Dorsolateral prefrontal cortex (tissue), 122 donors: ENCODE measurements at places on chromosomes 1 and 21. TPM values are rescaled to one million over a fixed set of nuclear protein-coding genes. Genes with fewer than 3 reads are reported as not detected.

- DNase-seq = no peak
These were observed 532.2 kb downstream of the MATN1 start for GRCh38 chr1:30191154-30191702.

GRCh38 chr21:27693376-27693775, 726.5 kb upstream of the ADAMTS5 start:
- no peak for DNase-seq

GRCh38 chr1:26363549-26364448, 8.8 kb downstream of the ZNF683 start:
- peak; percentile 58 for DNase-seq

DNA sequence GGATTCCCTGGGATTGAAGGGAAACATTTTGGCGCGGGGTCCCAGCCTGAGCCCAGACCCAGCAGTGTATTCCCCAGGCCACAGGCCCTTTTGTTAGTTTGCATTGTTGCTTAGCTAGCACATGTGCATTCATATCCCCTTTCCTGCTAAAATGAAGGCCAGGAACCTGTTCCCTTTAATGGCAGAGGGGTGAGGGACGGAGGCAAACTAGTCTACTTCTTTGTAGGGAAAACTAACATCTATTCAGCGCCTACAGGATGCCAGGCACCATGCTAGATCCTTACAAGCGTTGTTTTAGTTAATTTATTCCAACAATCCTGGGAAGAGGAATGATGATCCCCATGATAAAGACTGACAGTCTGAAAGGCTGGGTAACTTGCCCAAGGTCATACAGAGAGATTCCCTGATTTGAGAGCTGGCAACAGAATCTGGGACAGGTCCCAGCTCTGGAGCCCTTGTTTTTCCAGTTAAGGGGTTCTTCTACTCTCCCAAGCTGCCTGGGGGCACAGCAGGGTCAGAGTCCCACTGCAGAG, 595 bp upstream of the E2F2 start:
- DNase-seq = no peak

GRCh38 chr1:37006132-37006868, 28.0 kb downstream of the GRIK3 start:
- DNase-seq = no peak

GRCh38 chr1:2425892-2426291, 13.5 kb upstream of the PEX10 start:
- no peak for DNase-seq

GRCh38 chr21:41350436-41351155, 11.2 kb upstream of the MX2 start:
- DNase-seq = no peak

DNA sequence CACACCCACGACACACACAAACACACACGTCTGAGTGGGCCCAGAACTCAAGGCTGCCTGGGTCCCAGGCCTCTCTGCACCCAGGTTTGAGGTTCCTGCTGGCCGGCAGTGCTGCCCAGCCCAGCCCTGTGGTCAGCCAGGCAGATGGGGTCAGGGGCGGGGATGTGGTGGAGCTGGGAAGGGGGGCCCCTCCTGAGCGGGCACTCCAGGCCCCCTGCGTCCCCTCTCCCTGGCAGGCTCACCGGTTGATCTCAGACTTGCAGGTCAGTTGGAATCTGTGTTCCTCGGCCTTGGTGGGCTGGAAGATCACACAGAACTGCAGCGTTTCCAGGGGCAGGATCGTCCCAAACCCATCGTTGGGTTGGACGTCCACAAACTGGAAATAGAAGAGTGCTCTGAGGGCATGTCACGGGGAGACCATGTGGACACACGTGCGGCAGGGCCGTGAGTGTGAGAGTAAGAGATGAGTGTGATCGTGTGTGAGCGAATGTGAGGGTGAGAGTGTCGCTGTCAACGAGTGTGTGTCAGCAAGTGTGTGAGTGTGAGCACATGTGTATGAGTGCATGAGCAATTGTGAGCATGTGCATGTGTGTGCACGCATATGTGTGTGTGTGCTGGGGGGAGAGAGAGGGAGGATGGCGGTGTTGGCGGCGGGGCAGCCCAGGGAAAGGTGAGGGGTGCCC, 19.7 kb upstream of the TMEM52 start:
- DNase-seq = no peak

DNA sequence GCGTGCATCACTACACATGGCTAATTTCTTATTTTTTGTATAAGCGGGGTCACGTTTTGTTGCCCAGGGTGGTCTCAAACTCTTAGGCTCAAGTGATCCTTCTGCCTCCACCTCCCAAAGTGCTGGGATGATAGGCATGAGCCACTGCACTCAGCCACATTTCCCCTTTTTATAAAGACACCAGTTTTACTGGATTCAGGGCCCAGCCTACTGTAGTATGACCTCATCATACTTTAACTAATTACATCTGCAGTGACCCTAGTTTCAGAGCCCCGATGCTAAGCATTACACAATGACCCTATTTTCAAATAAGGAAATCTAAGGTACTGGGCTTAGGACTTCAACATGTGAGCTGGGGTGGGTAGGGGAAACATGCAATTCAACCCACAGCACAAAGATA, 31.8 kb upstream of the ENAH start:
- no peak for DNase-seq

- no peak for DNase-seq
These were observed 452.1 kb downstream of the TTLL7 start for GRCh38 chr1:83546874-83547273.

- no peak for DNase-seq
These were observed 55.2 kb downstream of the SLC9A1 start for GRCh38 chr1:27099587-27100334.

GRCh38 chr1:55684131-55684650, 469.0 kb upstream of the USP24 start:
- no peak for DNase-seq

DNA sequence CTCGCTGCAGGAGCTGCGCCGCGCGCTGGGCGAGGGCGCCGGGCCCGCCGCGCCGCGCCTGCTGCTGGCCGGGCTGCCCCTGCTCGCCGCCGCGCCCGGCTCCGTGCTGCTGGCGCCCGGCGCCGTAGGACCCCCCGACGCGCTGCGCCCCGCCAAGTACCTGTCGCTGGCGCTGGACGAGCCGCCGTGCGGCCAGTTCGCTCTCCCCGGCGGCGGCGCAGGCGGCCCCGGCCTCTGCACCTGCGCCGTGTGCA, 730 bp downstream of the OLIG1 start:
- no peak for DNase-seq

DNA sequence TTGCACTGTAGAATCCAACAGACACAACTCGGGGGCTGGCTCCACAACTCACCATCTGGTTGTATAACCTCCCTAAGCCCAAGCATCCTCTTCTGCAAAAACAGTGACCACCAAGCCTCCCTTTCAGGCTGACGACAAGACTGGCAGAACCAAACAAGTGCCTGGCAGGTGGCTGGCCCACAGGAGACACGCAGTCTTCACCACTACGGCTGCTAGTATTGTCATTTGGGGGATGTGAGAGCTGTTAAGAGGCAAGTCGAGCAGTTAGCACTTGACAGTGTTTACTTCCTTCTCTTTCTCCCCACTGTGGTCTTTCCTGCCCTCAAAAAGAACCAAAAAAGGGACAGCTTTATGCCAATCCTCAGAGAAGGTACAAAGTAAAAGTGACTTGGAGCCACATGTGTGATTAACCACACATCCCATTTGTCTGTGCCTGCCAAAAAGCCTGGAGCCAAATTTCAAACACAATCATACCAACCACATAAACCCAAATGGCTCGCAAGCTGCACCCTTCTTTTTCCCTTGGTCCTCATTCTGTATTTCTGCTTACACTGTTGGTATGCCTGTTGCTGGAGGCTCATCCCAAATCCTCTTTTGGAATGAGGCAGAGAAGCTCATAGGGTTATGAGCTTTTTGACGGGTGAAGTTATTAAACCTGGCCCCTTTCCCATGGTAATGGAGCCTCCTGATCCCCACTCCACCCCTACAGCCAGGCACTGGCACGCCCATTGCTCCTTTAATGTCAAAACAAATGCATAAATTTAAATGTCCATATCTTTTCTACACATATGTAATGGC, 94.1 kb downstream of the TGFBR3 start:
- no peak for DNase-seq

- DNase-seq = peak; percentile 72
These were observed 10.0 kb upstream of the FAAP20 start for GRCh38 chr1:2204415-2205190.

DNA sequence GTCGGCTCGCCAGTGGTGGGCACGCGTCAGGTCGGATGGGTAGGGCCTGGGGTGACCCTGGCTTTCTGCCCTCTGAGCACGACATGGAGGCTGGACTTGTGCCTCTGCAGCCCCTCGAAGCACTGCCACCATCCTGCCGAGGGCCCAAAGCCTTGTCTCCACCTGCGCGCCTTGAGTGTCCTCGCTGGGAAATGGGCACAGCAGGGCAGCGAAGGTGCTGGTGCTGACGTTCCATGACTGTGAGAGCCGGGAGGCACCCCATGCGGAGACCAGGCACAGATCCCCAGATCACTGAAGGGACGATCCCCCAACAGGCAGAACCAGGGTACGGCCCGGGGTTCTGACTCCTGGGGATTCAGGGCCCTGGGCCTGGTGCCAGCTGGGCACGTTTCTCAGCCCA, 60.3 kb downstream of the SIK1 start:
- no peak for DNase-seq

GRCh38 chr1:148290881-148291280, 138.8 kb upstream of the NBPF11 start:
- DNase-seq = no peak

- DNase-seq = no peak
These were observed 106.4 kb upstream of the MARK1 start for GRCh38 chr1:220421508-220421907.

GRCh38 chr1:182658055-182658454, 26.3 kb downstream of the RGS8 start:
- DNase-seq = no peak

Gene GJA4
- total RNA-seq = 6.5 TPM

Gene TPR
- 74.8 TPM for total RNA-seq

Gene CD84
- 4.6 TPM for total RNA-seq

Gene DOCK7
- 64.1 TPM for total RNA-seq

Gene FCMR
- not detected for total RNA-seq

Gene FCAMR
- total RNA-seq = not detected

Gene KCNT2
- 16.0 TPM for total RNA-seq
